T1000 (cell line): ENCODE measurements at places on chromosomes 4 and X.

GRCh38 chr4:37889849-37890800 is 759 bp upstream of the TBC1D1 start:
- no peak for DNase-seq

- DNase-seq, result no peak
These were observed 51.2 kb upstream of the KLF3 start for GRCh38 chr4:38612646-38613414.

DNA sequence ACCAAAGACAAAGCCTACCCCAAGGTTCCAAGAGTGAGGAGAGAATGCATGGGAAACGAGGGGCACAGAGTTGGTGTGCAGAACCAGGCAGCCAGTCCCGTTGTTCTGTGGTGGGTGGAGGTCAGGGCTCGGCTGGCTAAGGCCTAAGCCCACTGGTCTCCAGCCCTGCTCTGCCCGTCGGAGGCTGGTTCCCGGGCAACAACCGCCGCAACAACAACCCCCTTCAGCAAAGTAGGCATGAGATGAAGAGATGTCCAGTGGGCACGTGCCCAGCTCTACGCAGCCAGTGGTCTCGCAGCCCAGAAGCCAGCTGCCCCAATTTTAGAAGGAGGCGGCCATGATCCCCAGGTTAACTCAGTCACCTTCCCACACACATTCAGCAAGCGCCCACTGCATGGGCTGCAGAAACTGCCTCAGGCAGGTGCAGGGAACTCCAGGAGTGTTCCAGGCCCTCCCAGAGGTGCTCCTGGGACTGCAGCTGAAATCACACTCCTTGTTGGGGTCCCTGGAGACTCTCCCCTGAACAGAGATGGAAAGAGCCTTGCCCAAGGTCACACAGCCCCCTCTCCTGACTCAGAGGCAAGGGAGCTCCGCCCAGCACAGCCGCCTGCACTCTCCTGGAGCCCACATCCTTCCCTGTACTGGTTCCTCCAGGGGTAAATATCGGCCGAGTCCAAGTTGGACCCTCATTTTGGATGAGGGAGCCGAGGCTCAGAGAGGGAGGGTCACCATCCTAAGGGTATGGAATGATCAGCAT is 25.4 kb upstream of the HTRA3 start:
- no peak for DNase-seq

- no peak for DNase-seq
These were observed 95.4 kb downstream of the PJA1 start for GRCh38 chrX:69069876-69070275.

DNA sequence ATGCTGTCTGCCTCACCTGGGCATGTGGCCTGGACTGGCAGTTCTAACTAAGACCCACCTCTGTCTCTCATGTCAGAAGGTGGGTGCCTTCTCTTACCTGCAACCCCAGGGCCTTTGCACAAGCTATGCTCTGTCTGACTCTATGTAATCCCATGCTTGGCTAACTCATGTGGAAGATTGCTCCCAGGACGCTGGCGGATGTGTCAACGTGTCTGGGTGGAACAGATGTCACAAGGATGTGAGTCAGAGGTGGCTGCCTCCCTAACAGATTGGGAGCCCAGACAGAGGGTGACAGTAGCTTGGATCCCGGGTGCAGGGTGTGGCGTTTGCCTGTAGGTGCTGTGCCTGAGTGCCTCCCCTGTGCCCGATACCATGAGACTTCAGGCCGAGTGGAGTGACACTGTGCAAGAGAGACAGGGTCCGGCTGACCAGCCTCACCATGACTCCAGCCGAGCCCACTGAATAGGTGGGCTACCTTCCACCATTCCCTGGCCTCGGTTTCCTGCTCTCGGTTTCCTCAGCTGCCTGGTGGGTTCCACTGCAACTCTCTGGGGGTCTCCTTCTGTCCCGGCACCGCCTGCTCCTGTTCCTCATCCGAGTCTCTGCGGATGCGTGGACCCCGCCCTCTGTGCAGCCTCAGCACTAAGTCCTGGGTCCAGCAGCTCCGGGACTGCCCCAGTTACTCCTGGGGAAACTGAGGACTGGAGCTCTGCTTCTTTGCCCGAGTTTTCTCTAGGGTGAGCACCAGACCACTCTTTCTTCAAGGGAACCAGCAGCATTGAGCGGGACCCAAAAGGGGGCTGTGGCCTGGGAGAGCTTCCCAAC is 11.0 kb downstream of the SH3BP2 start:
- no peak for DNase-seq

- DNase-seq, result no peak
These were observed 8.2 kb downstream of the ELOVL6 start for GRCh38 chr4:110190249-110190648.

DNA sequence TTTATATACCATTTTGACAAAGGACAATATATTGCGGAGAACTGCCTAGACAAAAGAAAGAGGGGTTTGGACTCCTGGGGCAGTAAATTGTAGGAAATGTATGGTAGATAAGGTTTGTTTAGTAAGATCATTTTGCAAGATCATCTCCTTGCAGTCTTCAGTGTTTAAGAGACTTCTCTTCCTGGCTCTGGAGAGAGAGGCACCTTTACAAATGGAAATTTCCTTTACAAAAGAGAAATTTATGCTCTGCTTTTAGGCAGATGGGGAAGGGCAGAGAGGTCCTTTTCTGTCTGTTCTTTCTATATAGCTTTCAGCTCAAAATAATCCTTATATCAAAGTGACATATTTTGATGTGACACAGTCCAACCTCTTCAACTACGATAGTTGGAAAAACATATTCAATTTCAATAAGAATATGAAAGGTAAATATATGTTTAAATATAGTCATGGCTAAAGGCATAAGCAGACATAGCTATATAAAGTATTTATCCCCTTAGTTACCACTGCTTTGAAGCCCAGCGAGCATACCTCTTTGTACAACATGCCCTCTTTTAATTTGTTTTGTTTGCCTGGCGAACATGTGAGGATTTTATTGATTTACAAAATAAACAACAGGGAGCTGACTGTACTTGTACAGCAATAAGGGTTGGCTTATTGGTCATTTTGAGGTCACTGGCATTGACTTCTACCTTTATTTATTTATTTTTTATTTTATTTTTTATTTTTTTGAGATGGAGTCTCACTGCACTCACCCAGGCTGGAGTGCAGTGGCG is 65.2 kb downstream of the TRIM2 start:
- DNase-seq, result no peak

- DNase-seq, result no peak
These were observed 37.6 kb downstream of the YIPF6 start for GRCh38 chrX:68536429-68536828.
